ENCODE measurements at places on chromosomes 13 and 19. TPM values are rescaled to one million over a fixed set of nuclear protein-coding genes. Genes with fewer than 3 reads are reported as not detected.

The LILRB5 gene
- total RNA-seq, result 0.23 TPM

The CBY2 gene
- total RNA-seq, result not detected

The KIR3DL3 gene
- not detected for total RNA-seq

The PABPC3 gene
- 0.69 TPM for total RNA-seq

The WDR88 gene
- total RNA-seq, result not detected

The PDX1 gene
- total RNA-seq, result not detected

The C13orf42 gene
- 0.23 TPM for total RNA-seq

The PTGER1 gene
- total RNA-seq, result 0.69 TPM

The FRY gene
- total RNA-seq, result 94.8 TPM

The GPR183 gene
- 3.2 TPM for total RNA-seq

All from diencephalon (tissue), 1 donor.